ENCODE measurements at places on chromosomes 2 and 18. TPM values are rescaled to one million over a fixed set of nuclear protein-coding genes. Genes with fewer than 3 reads are reported as not detected.

DNA sequence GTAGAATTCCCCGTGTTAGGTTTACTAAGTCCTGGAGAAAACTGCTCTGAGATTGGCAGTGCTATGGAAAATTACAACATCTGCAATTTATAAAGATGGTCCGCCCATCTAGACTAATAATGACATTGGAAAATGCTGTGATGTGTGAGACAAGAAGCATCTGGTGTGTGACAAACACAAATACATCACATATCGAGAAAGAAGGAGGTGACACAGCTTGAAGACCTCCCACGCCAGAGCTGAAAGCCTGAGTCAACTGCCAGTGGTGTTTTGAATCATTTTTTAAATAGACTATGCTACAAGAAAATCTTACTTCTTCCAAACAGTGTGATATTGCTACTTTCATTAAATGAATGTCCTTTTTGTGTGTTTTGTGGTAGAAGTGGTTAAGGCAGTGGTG, 8.6 kb upstream of the ANO7 start:
- no peak for DNase-seq

GRCh38 chr2:189304360-189304759, 124.8 kb upstream of the COL5A2 start:
- DNase-seq, result no peak

DNA sequence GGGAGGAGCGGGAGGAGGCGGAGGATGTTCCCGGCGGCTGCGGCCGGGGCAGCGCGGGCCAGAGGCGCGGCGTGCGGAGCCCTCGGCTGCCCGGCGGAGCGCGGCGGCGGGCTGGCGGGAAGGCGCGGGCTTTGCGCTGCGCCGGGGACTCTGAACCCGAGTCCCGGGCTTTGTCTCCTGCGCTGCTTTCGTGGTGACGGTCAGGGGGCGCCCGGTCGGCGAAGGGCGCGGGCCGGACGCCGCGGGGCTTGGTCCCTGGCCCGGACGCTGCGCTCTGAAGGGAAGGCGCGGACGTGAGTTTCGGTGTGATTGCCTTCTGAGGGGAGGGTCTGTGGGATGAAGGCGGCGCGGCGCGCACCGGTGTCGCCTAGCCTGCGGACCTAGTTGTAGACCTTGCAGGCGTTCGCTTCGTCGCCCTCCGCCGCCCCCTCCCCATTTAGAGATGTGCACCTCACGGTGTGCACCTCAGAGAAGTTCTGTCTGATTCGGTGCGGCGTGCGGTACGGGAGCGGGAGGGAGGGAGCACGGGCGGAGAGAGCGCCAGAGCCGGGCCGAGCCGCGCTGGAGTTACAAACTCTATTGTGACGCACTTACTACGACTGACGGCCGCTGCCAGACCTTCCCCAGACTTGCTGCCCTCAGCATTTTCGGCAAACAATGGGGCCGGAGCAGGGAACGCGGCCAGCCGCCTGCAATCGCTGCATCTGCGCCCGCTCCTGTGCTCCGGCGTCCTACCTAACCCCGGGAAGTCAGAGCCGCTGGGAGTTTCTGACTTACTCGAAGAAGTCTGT, 2.1 kb downstream of the BCL2L11 start:
- peak; percentile 88 for DNase-seq

- DNase-seq, result peak; percentile 18
Observed at GRCh38 chr2:158599609-158600008, 142.9 kb downstream of the PKP4 start.

DNA sequence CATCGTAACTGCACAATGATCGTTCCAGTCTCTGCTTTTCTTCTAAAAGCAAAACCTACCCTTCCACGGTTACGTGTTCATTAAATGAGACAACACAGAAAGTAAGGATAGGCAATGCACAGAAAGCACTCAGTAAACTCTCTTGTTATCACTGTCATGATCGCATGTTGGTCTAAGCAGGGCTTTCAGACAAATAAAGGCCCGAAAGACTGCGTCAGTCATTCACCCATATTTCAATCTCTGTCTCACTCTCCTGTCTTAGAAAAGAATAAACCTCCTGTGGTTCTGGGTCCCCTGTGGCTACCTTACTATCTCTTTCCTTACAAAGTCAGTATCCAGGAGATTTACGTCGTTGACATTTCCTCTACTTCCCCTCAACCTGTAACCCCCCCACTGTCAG, 160.9 kb downstream of the VAPA start:
- no peak for DNase-seq

- peak; percentile 59 for DNase-seq
Observed at GRCh38 chr2:145741181-145741580, 1221.3 kb upstream of the ZEB2 start.

DNA sequence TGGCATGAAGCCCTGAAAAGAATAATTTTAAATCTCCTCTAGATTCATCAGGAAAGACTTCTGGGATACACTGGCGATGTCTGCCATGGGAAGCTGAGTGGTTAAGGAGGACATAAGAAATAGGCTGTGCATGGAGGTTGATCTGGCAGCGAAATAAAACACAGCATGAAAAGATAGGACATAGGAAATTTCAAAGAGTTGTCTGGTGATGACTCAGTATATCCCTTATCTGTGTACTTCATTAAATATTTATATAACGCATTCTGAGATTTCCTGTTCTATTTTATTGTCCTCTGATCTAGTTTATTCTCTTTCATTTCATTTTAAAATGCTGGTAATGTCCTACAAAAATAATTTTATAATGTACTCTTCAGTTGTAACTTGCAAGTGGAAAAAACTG, 1337.3 kb upstream of the DDX18 start:
- DNase-seq, result no peak

DNA sequence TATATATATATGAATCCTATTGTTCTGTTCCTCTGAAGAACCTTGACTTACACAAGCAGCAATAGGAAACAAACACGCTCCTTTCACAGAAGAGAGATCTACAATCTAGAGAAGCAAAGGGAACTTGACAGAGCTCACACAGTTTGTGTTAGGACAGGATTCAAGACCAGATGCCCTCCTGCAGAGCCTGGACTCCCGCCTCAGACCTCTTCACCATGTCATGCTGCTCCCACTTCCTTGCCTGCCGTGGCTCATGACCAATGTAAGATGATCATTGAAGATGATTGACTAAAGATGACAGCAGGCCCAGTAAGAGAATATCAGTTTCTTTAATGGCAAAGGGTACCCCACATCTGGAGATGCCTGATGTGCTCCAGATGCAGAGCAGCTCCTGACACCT, 111.2 kb upstream of the AGAP1 start:
- no peak for DNase-seq

DNA sequence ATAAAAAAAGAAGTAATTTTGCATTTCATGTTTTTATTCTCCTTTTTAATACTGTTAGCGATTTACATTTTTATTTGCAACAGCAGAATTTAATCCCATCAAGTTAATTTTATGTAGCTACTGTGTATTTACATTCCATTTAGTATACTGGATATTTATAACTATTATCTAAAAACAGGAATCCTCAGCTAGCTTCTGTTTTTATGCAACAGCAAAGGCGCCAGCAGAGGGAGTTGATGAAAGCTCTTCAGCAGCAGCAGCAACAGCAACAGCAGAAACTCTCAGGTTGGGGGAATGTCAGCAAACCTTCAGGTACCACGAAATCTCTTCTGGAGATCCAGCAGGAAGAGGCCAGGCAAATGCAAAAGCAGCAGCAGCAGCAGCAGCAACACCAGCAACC, 26.2 kb upstream of the SNORC start:
- DNase-seq, result no peak

GRCh38 chr18:289026-289425, 21.2 kb upstream of the THOC1 start:
- no peak for DNase-seq

- DNase-seq, result no peak
Observed at GRCh38 chr2:46246790-46247189, 50.4 kb upstream of the EPAS1 start.

DNA sequence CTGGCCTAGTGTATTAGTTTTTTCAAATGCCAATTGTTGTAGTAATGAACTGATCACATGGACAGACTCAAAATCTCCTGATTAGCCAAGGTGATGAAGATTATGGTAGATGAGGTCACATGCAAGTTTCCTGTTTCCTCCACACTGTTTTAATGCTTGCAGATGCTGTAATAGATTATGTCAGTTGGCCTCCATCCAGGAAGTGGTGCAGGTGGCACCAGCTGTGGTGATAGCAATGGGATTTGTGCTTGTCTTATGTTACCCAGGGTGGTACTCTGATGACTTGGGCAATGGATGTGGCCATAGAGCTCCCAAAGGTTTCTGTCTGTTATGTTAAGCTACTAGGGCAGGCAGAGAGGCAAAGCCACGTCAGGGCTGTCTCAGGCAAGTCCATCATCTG, 332.9 kb upstream of the DDX18 start:
- no peak for DNase-seq

The ZSWIM2 gene
- not detected for total RNA-seq

The DSC3 gene
- total RNA-seq, result 0.09 TPM

The DSG2 gene
- total RNA-seq, result 5.6 TPM

The GPC1 gene
- total RNA-seq, result 69.6 TPM

The PARD6G gene
- total RNA-seq, result 0.54 TPM

Measured in fibroblast of the aortic adventitia (primary cell).